ENCODE measurements at places on chromosomes 1 and 21.

- DNase-seq: no peak
Observed at GRCh38 chr1:6888268-6888667, 103.0 kb downstream of the CAMTA1 start.

DNA sequence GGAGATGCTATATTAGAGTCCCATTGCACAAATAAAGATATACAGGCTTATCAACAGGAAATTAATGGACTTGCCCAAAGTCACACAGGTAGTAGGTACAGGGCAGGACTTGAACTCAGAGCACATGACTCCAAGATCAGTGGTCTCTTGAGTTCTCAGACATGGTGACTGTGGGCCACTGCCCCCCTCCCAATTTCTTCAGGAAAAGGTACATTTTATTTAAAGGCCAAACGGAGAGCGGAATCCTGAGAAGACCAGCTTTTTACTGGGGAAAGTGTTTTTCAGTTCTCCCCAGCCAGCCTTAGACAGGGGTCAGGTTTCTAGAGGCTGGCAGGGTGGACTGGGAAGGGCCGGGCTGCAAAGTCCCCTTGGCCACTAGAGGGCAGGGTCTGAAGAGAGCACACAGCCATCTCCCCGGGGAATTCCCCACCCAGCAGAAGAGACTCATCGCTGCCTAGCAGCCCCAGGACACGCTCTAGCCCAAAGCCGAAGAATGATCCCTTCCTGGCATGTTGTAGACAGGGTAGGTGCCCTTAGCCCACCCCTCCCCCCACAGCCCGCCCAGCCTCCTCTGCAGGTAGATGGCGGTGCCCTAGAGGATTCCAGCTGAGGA, 29.7 kb downstream of the ACP6 start:
- DNase-seq: peak; percentile 33

DNA sequence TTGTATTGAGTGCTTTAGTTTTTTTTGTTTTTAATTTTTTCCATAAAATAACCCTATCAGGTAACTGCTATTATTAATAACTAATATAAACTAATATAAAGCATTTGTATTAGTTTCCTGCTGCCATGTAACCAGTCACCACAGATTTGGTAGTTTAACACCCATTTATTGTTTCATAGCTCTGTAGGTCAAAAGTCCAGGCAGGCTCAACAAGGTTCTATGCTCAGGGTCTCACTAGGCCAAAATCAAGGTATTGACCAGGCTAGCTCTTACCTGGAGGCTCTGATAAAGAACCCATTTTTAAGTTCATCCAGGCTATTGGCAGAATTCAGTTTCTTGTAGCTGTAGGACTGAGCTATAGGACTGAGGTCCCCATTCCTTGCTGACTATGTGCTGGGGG, 189.4 kb downstream of the DAB1 start:
- DNase-seq: no peak

DNA sequence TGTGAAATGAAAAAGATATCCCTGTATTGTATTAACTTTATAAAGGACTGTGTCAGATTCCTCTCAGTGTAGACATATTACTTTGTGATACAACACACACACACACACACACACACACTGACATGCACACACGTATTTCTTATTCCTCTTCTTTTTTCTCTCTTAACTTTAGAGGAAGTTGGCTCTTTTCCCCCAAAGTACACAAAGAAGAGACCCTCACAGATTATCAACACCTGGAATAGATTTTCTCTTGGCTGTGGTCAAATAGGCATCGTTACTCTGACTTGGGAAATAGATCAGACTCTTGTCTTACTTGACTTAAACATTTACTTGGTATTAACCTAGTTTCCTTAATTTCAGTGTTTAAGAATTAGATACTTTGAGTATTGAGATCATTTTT, 792.8 kb downstream of the ADGRL2 start:
- no peak for DNase-seq

- no peak for DNase-seq
Observed at GRCh38 chr21:40680311-40680710, 166.6 kb downstream of the DSCAM start.

DNA sequence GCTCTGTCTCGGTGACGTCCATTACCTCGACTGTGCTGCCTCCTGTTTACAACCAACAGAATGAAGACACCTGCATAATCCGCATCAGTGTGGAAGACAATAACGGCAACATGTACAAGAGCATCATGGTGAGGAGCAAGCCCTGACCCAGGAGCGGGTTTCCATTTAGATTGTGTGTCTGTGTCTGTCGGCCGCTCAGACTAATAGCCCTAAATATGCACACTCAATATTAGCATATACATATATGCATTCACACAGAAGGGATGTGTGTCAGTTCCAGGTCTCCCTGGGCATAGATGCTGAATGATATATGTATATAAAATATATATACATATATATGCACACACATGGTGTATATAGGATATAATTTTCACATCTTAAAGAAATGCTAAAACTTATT, 111.7 kb downstream of the RGL1 start:
- DNase-seq: no peak

GRCh38 chr1:98557895-98558294, 103.6 kb upstream of the SNX7 start:
- peak; percentile 70 for DNase-seq

GRCh38 chr1:191615101-191615821, 543.0 kb upstream of the RGS18 start:
- DNase-seq: peak; percentile 57

DNA sequence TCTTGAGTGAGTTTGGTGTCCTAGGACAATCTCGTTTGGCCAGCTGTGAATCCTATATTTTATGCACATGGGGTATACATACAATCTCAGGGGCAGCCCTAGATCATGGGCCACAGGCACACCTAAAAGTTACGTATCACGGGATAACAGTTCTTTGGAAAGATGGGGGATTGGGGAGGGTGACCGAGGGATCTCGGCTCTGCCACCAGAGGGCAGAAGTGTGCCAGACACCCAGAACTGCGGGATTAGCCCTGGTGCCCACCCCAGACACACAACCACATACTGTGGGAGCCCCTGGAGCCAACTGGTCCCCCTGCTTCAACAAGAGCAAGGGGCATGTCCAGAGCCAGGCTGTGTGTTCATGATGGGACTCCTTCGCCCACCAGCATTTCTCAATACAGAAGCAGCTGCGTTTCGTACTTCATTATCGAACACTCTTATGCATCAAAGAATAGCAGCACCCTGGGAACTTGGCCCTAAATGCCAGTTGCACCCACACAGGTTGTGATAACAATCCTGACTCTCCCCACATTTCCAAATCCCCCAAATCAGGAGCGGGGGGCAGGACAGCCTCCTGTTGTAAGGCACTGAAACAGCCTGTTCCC, 37.4 kb downstream of the TMCO4 start:
- DNase-seq: no peak

GRCh38 chr1:161185732-161186311, 8.5 kb upstream of the B4GALT3 start:
- DNase-seq: no peak

- no peak for DNase-seq
Observed at GRCh38 chr1:58803858-58804257, 20.0 kb upstream of the JUN start.

DNA sequence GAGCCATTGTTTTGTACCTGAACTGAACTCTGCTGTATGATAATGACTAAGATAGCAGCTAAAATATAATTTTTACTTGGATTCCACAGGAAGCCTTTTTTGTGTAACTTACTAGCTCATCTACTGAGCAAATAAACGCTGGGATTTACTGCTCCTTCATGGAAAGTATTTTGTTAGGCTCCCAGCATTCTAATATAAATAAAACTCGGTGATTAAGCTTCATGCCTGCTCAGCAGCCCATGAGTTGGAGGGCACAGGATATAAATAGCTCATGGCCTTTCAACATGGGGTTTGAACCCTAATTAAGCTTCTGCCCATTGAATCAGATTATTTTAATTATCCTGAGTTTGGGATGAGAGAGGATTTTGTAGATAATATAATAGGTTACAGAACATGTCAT, 180.0 kb downstream of the PCP4 start:
- peak; percentile 37 for DNase-seq

- DNase-seq: no peak
Observed at GRCh38 chr1:85198864-85199263, 2.0 kb downstream of the SYDE2 start.

GRCh38 chr1:15950763-15951295, 25.1 kb downstream of the ZBTB17 start:
- DNase-seq: no peak

DNA sequence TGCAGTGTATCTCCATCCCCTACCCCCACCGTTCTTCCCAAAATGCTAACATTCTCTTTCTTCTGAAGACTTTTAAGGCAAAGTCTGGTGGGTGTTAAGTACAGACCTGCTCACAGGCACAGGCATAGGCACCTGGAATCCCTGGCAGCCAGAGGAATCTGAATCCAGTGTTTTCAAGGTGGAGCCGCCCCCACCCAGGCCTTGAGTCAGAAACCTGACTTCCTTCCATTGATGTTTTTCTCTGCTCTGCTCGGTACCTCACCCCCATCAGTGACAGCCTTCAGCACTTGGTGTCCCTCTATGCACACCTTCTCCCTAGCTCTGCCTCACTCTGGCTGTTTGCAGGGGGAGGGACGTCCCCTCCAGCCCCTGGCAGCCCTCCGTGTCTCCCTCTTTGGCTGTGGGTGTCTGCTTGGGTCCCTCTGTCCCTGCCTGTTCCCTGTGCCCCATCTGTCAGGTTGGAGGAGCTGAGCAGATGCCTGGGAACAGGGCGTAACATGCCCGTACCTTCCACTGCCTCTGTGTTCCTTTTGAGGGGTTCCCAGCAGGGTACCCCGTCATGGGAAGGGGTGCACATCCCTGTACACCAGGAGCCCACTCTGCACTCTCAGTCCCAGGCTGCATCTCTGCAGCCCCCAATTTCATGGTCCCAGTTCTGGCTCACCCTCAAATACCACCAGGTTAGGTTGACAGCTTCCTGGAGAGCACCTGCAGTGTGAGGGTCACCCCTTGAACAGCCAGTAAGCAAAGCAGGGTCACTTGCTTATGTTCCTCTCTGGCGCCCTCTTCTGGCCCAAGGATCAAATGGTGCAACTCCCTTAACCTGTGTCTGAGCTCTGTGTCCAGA, 6.7 kb downstream of the NCDN start:
- peak; percentile 87 for DNase-seq

- DNase-seq: peak; percentile 5
Observed at GRCh38 chr1:112744009-112744578, 29.0 kb upstream of the PPM1J start.

GRCh38 chr1:29855561-29856160, 619.3 kb downstream of the PTPRU start:
- DNase-seq: peak; percentile 58

DNA sequence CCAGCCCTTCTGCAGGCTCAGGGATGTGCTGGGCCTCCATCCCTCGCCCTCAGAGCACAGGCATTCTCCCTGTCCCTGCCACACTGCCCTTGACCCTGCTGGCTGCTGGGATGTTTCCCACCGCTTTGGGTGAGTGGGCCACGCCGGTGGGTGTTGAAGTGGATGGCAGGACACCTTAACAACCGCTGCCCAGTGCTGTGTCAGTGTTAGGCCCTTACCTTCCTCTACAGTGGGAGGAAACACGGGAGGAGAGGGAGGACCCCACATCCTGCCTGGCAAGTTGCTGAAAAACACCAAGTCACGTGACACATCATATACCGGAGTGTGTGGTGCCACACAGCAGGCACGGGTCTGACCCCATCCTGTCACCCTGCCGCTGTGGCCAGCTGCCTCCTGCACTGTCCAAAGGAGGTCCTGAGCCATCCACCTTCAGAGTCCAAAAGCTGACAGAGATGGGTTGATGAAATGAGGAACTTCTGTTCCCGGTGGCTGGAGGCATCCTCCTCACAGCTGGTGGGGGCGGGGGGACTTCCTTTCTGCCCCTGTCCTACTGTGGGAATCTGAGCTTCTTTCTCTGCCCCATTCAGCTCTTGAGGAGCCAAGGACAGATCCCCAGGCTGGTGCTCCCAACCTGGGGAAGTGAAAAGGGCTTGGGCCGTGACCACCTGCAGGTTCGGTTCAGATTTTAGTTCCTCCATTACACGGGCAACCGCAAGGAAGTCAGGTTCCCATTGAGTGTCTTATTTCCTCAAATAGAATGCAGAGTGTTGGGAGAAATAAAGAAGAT, 3.2 kb upstream of the THEMIS2 start:
- DNase-seq: no peak

DNA sequence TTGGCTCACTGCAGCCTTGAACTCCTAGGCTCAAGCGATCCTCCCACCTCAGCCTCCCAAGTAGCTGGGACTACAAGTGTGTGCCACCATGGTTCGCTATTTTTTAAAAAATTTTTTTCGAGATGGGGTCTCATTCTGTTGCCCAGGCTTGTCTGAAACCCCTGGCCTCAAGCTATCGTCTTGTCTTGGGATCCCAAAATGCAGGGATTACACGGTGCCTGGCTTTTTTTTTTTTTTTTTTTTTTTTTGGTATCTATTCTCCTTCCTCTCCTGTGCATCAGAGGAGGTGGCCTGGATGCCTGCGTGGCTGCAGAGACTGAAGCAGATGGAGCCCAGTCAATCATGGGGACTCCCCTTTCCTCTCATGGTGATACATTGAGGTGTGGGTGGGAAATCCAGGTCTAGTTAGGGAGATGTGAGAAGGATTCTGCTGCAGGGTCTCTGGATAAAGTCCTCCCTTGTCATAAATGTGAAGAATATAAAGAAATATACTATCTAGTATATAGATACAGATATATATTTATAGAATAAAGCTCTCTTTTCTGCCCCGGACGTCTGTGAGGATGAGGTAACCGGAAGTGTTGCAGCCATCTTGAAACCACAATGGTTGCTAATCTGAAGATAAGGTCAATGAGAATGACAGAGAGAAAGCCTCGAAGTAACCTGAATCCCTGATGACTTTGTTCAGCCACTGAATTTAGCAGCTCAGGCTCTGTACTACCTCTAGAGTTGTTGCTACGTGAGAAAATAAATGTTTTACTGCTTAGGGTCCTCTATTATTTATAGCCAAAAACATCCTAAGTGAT, 19.5 kb upstream of the RGSL1 start:
- no peak for DNase-seq

DNA sequence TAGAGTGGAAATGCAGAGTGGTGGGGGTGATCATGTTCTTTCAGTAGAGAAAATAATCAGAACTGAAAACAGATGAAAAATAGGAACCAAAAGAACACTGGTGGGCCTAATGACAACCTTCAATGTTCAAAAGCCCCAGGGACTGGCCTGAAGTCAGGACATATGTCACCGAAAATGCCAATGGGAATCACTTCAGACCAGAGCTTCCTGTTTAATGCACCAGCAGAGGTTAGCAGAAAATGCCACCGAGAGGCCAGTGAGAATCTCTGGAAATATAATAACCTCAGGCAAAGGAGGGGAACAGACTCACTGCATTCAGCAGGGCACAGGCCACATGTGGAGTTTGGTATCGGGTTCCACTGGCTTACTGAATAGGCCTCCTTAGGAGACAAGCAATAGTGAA, 15.9 kb upstream of the CD58 start:
- DNase-seq: no peak

DNA sequence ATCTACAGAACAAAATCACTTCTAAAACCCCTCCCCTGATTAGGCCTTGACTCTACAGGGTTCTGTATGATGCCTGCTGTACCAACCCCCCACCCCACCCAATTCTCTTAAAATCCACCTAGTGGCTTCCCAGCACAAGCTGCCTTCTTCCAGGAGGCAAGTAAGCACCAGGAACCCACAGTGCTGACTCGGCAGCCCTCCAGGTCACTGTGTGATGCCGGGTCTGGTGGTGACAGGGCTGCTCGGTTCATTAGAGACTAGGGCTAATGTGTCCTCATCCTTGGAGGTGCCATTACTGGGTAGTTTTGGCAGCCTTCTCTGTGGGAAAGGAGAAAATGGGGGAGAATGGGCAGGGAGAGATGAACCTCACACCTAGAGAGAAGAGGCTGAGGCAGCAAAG, 363.5 kb downstream of the PTPRU start:
- no peak for DNase-seq
